CD4-positive, alpha-beta T cell treated with Interleukin-6 at 100 ng/mL for 8 hours (primary cell): ENCODE measurements at places on chromosomes 5 and 9.

- no peak for DNase-seq
These were observed 24.7 kb downstream of the WWC1 start for GRCh38 chr5:168316139-168316578.

- DNase-seq, result no peak
These were observed 52.1 kb downstream of the TLE1 start for GRCh38 chr9:81637276-81637675.

- no peak for DNase-seq
These were observed 174.7 kb upstream of the PPP1R2B start for GRCh38 chr5:156675395-156675794.

DNA sequence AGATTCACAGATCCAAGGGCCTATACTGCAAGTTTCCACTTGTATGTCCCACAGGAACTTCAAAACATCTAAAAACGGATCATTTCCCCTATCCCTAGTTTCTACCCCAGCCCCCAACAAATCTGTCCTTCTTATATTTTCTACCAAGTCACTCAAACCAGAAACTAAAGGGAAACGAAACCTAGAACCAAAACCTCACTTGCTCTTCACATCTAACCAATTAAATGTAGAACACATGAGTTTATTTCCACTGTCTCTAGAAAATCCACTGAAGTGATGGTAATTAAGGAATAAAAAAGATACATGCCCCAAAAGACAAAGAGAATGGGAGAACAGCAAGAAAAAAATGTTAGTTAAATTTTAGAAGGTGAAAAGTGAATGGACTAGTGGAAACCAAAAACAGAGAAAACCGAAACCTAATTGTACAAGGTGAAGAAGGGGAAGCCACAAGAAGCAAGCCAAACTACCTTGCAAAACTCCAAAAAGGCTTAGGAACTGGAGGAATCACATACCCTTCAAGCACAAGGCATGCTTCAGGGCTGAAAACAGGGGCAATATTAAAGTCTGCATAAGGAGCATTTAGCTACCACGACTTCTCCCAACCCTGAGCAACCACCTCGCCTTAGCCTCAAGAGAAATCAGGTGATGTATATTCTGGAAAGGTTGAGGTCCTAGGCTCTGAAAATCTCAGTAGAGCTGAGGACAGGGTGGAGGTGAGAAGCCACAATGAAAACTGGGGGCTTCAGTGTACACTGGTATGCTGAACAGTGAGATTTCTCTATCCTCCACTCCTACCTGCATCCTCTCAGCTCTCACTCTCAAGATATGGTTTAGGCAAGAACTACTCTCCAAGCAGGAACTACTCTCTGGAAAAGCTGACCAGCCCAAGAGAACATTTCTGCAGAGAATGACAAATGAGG, 11.1 kb downstream of the SMU1 start:
- DNase-seq, result no peak

DNA sequence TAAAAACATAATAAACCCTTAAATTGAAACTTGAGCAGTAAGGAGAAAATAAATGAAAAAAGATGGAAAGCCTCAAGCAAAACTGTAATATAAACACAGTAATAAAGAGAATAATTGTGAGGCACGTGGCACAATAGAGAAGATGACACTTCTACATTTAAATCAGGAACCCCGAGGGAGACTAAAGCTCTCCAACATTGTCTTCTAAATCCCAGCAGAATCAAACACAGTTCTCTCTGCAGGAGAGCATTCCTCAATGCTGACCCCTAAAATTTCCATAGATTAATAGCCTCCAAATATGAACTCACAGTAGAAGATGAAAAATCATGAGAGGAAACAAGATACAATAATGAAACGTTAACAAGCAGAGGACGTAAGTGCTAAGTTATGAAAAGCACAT, 721.2 kb upstream of the COX7C start:
- no peak for DNase-seq

DNA sequence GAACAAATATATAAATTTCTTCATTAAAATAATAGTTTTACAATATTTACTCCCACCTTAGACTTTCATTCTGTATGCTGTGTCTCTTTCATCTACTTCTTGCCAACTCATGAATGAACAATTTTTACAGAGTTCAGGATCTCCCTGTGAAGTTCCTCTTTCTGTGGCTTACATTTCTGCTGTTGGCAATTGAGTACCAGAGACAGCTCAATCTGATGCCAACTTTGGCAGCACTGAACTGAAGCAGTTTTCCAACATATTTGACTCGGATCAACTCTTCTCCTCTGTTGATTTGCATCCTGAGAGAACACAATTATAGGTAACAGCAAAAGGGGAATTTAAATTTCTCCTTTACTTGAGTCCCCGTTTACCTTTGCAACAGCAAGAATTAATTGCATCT, 1262.2 kb downstream of the EFNA5 start:
- no peak for DNase-seq

DNA sequence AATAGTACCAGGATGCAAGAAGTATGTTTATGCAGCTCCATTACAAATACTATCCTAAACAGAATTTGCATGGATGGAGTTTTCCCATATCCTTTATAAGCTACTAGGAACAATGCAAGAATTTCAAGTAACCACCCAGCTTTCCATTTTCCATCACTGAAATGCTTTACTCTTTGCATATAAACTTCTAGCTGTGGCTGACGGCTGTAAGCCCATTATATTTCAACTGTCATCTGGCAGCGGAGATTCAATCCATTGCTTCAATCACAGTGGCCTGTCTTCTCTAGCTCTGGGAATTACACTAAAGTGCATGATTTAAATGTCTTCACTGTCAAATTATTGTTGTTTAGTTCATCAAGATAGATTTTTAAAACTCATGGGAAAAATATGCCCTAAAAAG, 64.2 kb upstream of the PAM start:
- no peak for DNase-seq

DNA sequence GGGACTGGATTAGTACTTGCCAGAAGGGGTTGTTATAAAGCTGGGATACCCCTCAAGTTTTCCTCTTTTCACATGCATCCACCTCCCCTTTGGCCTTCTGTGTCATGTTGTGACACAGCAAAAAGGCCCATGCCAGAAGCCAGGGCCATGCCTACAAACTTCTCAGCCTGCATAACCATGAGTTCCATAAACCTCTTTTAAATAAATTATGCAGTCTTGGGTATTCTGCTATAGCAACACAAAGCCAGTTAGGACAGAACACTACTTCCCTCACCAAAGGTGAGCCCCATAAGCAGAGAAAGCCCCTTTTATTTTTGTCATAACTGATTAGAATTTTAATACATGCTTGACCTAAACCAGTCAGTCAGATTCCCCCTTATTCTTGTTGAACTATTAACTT, 801.3 kb downstream of the DNAH5 start:
- no peak for DNase-seq

GRCh38 chr5:6585939-6586646, 46.8 kb downstream of the NSUN2 start:
- DNase-seq, result no peak
